Right cardiac atrium (tissue), 5 donors: ENCODE measurements at places on chromosomes 12 and 14.

GRCh38 chr12:11695321-11695720 is 45.8 kb downstream of the ETV6 start:
- DNase-seq: no peak

GRCh38 chr12:19999805-20000138 is 368.6 kb upstream of the PDE3A start:
- no peak for DNase-seq

DNA sequence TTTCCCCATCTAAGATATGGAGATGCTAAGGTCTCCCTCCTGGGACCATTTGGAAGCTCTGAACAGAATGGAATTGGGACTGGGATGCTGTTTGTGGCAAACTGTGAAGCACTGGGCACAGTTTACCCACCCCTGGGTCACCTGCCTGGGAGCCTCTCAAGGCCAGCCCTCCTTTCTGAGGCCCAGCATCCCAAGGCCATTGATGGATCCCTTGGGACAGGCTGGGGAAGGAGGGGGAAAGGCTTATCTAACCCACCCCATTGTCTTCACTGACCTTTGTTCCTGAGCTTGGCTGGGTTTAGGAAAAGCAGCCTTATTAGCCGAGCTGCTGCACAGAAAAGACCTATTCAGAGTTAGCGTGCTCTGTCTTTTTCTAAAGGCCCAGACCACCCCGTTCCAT is 5.2 kb downstream of the CCDC85C start:
- peak; percentile 37 for DNase-seq

GRCh38 chr12:76623931-76624330 is 64.4 kb upstream of the OSBPL8 start:
- DNase-seq: no peak

GRCh38 chr14:35387713-35388579 is 16.6 kb downstream of the NFKBIA start:
- DNase-seq: no peak

DNA sequence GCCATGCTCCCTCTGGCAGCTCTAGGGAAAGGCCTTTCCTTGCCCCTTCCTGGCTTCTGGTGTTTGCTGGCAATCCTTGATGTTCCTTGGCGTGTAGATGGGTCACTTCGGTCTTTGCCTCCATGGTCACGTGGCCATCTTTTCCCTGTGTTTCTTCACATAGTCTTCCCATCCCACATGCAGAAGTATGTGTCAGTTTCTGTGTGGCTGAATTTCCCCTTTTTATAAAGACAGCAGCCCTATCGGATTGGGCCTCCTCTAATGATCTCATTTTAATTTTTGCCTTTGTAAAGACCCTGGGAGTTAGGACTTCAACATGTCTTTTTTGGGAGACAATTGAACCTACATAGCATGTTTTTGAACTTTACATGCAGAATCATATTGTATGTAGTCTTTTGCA is 107.2 kb upstream of the FGD4 start:
- DNase-seq: no peak

DNA sequence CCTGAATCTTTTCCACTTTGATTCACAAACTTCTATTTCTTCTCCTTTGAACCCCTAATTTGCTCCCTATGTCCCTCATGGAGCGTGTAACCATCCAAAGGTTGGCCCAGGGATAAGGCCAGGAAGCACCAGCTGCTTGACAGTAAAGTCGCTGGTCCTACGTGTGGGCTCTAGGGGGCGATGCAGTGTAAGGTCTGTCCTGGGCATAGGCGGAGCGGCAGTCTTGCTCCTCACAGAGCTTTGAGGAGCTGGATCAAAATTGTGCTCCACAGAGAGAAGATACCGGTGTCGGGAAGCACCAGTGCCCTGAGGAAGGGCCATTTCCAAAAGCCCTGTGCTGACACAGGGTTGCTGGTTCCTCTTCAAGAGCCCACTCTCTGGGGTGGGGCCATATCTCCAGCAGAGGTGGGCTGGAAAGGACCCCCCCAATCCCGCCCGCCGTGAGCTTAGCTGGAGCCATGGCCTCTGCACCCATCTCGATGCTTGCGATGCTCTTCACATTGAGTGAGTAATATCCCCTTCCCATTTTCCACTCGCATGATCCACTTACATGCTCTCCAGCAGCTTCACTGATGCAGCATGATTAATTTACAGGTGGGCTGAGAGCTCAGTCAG is 49.9 kb upstream of the OR4E1 start:
- no peak for DNase-seq

- DNase-seq: no peak
Observed at GRCh38 chr14:76706811-76707210, 54.5 kb upstream of the VASH1 start.

DNA sequence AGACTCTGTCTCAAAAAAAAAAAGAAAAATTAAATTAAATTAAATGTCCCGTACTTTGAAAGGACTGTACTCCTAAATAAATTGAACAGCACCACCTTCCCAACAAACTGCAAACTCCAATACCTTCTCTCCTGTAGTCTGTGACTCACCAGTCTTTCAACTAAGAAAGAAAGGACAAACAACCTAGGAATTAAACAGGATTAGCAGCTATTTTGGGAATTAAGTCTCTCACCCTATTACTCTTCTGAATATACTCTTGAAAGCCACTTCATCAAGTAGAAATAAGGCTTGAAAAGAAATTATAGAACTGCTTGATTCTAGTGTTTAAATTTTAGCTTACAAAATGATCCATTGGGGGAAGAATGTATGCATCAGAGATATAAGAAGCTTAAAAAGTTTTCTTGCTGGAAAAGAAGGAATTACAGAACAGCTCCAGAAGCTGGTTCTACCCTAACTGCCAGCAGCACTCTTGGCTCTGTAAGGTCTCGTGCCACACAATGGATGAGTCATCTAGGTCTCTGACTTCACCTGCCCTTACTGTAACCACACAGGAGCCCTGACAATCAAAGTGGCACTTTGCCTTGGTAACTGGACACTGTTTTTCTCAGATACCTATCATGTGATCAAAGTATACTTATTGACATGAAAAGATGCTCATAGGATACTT is 57.0 kb upstream of the CERS5 start:
- no peak for DNase-seq

GRCh38 chr12:69332815-69333358 is 15.3 kb upstream of the LYZ start:
- DNase-seq: no peak
